ENCODE measurements at places on chromosomes 11 and 22.

DNA sequence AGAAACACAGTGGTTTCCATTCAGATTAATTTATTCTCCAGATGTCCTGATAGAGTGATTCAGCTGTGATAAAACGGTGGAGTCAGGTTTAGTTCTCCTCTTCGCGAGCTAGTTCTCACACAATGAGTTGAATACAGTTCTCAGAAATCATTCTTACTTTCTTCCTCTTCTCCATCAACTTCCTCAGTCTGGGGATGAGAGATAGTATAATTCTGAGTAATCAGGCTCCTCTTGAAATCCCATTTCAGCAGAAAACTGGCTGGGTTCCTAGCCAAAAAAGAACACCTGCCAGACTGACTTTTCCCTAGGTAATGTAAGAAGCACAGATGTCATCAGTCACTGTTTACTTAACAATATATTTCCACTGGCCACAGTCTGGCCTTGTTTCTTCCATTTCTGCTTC is 76.7 kb downstream of the SVIP start:
- DNase-seq = no peak

GRCh38 chr11:44178381-44178780 is 82.9 kb downstream of the EXT2 start:
- no peak for DNase-seq

- no peak for DNase-seq
Observed at GRCh38 chr11:36135076-36135475, 154.1 kb downstream of the COMMD9 start.

DNA sequence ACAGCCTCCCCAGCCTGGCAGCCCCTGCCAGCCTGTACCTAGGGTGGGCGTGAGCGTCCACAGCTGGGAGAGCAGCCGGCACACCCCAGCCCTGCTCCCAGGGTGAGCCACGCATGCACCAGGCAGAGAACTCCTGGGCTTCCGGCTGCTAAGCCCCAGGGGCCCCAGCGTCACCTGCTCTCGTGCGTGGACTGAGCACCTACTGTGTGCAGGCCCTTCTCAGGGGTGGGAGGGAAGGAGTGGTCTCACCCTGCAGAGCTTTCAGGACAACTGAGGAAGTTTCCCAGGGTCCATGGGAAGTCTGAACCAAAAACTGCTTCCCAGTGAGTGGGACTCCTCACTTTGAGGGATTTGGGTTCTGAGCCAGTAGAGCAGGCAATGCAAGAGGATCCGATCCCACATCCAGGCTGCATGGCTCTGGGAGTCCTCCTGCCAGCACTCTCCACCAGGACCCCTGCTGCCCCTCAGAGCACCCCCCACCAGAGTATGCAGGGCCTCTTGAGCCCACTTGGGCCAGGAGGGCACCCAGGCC is 47.1 kb upstream of the PRODH start:
- no peak for DNase-seq

DNA sequence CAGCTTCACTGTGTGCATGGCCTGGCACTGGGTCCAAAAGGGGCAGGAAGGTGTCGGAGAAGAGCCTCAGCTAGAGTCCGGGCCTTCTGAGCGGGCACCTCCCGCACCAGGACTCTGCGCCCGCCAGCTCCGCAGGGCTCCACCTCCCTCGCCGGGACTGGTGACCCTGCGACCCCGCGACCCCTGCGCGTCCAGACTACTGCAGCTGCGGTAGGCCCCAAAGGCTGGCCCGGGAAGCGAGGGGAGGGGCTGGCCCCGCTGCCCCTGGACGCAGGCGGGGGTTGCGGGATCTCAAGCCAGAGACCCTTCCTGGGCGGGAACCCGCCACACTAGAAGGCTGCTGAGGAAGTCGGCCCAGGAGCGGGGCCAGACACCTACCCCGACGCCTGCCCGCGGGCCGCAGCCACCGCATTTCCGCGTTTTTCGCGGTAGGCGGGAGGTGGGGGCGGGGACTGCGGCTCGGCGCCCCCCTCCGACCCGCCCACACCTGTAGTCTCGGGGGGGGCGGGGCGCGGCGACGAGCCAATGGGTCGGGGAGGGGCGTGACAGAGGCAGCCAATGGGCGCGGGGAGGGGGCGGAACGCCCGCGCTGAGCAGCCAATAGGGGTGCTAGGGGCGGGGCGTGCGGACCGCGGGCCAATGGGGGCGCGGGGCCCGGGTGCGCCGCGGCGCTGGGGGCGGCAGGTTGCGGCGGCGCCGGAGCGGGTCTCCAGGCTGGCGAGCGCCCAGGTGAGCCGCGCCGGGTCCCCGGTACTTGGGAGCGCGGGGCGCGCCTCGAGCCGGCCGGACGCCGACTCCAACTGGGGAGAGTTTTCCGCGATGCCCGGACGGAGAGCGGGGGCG is at the start of the genes LMNTD2 and RASSF7:
TSS of gene LMNTD2 (minus strand) at position 434 of the 843 bp plus-strand sequence. CDS start at position 412, 22 bp downstream.
TSS of gene RASSF7 (plus strand) at position 666 of the 843 bp plus-strand sequence. CDS start 799 bp downstream, outside the sequence.
- DNase-seq = peak; percentile 93

DNA sequence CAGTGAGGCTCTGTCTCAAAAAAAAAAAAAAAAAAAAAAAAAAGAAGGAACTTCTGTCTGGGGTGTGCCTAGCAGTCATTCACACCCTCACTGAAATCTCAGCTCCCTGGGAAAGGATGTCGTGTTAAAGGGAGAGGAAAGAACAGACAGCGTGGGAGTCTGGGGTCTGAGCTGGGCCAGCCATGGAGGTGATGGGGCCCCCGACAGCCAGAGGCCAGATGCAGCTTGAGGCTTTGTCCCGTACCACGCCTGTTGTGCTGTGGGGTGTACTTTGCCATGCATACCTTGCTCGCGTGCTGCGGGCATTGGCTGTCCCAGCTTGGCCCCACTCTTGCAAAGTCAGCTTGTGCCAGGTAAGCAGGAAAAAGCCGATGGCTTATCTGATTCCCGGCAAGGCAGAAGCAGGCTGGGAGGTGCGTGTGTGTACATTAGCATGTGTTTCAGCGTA is 4.6 kb downstream of the SYT12 start:
- no peak for DNase-seq

GRCh38 chr22:50670513-50670912 is 2.1 kb upstream of the SHANK3 start:
- DNase-seq = no peak

- no peak for DNase-seq
Observed at GRCh38 chr11:82004537-82005213, 729.0 kb downstream of the FAM181B start.

DNA sequence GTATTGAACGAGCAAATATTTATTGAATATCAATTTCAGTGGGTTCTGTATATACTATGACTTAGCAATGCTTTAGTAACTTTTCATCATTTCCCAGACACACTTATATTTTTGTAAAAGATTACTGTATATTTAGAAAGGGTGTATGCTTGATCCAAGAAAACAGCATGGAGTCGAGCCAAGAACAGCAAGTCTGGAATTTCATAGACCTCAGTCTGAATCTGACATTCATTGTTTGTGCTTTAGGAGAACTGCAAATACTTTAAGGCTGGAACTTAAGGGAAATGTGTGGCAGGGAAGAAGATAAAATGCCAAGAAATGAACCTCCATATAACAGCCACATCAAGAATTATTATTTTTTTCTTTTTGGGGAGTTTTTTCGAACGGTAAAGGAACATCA is 1156.8 kb downstream of the LRRC4C start:
- DNase-seq = no peak

DNA sequence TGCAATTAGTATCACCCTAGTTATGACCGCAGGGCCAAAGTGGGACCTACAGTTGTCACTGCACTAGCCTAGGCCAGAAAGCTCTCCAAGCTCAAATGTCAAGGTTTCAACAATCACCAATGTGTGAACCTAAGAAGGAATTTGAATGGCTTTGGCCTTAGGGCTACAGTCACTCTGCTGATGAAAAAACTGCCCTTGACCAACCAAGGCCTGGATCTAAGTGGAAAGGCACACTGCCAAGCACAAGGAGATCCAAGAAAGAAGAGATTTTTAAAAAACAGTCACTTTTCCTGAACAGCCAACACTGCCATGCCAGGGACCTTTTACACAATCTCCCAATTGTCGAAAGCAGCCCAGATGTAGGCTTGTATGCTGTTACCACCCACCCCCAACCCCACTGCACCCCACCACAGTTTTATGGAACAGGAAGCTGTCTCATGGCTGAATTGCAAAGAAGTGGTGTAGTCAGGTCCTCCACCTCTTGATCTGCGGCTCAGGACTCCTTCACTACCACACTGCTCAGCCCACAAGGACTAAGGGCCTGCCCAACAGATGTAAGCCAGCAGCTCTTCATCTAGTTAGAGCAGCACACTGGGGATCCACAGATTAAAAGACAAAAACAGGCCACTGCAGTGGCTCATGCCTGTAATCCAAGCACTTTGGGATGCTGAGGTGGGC is 32.9 kb downstream of the SMCO4 start:
- no peak for DNase-seq

DNA sequence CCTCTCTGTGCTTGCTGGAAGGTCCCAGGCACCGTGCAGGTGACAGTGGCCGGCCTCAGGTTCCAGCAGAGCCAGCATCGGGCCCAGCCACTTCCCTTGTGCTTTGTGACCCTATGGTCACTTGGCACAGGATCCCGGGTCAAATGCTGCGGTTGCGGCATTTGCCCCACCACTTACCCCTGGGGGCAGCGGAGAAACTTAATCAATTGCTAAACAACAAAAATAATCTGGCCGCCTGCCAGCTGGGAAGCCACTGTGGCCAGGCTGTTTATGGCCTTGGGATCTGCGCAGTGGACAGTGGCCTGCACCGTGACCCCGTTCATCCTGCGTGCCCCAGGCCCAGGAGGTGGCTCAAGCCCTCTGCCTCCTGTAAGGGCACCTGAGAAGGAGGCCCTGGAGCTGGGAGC is 65.0 kb downstream of the LRP5 start:
- DNase-seq = no peak

- no peak for DNase-seq
Observed at GRCh38 chr11:76506833-76507232, 62.0 kb downstream of the EMSY start.

DNA sequence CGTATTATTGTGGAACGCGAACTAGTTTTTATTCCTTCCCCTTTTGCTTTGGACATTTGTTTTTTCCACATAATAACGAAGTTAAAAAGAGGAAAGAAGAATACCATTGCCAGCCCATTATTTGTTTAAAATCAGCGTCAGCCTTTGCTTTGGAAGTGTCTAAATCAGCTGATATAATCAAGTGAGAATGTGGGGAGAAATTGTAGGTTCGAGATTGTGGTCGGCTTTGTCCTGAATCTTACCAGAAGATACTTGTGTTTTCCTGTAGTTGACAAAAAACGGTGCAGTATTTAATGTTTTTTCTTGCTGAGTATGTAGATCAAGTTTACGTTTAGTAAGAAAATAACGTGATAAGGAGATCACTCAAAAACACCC is 935 bp downstream of the ZNF143 start:
- no peak for DNase-seq

DNA sequence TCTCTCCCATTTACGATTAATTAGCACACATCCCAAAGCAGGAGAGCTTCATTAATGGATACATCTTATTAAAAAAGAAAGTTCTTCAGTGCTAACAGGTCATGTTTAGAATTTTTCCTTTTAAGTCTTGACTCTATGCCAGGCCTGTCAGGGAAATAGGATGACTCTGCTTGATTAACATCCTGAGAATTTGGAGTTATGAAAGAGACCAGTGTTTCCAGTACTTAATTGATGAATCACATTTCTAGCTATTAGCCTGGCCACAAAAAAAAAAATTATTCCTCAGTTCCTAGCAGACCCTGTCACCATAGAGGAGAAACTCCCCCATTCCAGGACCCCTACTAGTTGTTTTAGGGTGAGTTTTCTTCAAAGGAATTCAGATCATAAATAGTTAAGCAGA is 23.6 kb upstream of the ME3 start:
- no peak for DNase-seq

DNA sequence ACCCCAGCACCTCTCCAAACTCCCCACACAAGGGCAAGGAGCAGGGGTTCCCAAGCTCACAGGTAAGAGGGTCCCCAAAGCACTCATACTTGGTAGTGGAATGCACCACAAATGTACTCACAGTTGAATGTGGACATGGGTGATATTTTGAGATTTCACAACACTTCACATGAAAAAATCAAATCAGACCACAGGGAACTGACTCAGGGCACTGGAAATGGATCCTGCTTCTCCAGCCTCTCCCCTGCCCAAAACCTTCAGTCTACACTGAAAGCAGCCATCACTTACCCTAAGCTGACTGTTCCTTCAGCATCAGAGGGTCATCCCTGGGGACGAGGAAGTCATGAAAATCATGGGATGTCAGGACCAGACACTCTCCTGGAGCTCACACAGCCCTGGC is 40.2 kb downstream of the SCGB1A1 start:
- DNase-seq = no peak

DNA sequence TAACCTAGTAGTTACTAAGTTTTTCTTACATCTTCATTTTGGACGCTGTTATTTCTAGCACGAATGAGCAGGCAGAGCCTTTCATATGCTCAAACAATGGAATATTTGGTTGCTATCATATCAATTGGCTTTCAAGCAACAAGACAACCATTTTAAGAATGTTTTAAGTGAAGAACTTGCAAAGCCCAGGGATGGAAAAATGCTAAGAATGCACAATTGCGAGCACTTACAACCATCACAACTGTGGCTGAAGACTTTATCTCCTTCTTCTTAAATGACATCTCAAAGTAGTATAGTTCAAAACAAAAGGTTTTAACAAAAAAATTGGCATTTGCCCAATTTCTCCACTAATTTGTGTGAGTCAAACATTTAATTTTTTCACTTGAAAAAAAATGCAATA is 8.3 kb upstream of the MMP1 start:
- DNase-seq = no peak

GRCh38 chr11:83044958-83045712 is 26.6 kb downstream of the RAB30 start:
- DNase-seq = no peak

DNA sequence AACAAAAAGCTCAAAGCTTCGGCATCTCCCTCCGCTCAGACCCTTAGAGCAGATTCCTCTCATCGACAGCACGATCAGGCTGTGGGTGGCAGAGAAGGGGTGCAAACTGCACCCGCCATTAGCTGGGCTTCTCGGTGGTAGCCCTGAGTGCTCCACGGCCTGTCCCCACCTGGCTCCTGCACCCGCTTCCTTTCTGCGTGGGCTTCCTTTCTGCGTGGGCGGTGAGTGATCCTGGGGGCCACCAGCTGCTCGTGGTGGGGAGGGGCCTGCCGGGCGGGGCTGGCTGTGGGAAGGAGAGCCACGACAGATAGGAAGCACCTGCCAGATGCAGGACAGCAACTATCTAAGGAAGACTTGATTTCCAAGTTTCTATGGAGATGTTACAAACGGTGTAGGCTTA is 55.0 kb downstream of the BRD1 start:
- DNase-seq = no peak

DNA sequence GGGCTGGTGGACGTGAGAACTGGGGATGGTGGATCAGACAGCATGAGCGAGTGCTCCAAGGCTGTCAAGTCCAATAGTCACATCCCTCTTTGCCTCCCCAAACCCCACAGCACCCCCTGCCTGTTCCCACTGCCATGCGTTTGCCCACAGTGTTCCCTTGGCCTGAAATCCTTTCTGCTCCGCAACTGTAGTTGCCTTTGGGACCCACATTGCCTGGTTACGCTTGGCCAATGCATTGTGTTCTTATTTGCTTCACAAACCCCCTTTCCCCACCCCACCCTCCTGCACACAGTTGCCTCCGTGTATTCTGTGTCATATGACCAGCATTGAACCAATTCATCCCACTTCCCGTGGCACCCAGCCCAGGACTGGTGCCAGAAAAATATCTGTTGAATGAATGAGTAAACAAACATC is 2.1 kb upstream of the KIAA0930 start:
- DNase-seq = no peak

- DNase-seq = no peak
Observed at GRCh38 chr22:47783433-47784366, 1021.2 kb downstream of the TBC1D22A start.
